Stimulated activated CD8-positive, alpha-beta memory T cell treated with anti-CD3 and anti-CD28 coated beads, Interleukin-7, amount 100 ng/mL, for 1 hour (primary cell): ENCODE measurements at places on chromosomes 3 and 15.

- DNase-seq, result no peak
Observed at GRCh38 chr15:62896380-62896866, 146.1 kb upstream of the TPM1 start.

DNA sequence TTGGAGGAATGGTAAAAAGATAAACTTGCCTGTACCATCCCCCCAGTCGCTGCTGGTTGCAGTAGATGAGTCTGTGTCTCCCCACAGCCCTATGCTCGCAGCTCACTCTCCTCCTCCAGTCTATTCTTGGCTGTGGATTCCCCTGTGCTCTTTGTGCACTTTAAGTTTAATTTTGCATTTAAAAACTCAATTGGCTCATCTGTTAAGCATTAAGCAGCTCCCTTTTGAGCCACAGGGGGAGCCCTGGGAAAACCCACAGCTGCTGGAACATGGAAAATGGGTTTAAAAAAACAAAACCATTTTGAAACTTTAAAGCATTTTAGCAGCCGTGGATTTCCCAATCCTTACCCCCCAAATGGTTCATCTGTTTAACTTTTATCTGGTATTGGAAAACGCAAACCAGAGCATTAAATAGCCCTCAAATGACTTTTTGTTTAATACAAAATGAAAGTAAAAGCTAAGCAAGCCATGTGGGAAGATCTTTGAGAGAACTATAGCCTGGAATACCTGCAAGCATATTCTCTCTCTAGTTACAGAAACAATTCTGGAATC, 536.9 kb downstream of the ZIC1 start:
- DNase-seq, result no peak

GRCh38 chr15:73048624-73049295, 3.5 kb upstream of the NEO1 start:
- DNase-seq, result no peak

- no peak for DNase-seq
Observed at GRCh38 chr3:155402656-155403055, 109.2 kb upstream of the STRIT1 start.

- DNase-seq, result no peak
Observed at GRCh38 chr15:101112336-101113113, 139.3 kb downstream of the CHSY1 start.

GRCh38 chr3:3636815-3637214, 162.4 kb upstream of the LRRN1 start:
- no peak for DNase-seq

DNA sequence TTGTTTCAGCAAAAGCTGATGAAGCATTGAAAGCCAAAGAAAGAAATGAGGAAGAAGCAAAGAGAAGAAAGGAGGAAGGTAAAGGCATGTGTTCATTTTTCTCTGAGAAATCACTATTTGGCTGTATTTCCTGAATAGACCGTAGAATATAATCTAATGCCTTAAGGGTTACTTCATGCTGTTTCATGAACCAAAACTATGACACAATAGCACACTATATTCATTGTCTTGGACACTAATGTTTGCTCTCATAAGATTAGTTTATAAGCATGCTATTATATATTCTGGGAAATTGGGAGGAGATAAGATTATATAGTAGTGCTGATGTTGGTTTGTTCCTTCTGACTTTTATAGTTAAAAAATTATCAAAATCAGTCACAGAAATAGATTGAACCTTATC, 110.1 kb upstream of the MLF1 start:
- DNase-seq, result no peak

DNA sequence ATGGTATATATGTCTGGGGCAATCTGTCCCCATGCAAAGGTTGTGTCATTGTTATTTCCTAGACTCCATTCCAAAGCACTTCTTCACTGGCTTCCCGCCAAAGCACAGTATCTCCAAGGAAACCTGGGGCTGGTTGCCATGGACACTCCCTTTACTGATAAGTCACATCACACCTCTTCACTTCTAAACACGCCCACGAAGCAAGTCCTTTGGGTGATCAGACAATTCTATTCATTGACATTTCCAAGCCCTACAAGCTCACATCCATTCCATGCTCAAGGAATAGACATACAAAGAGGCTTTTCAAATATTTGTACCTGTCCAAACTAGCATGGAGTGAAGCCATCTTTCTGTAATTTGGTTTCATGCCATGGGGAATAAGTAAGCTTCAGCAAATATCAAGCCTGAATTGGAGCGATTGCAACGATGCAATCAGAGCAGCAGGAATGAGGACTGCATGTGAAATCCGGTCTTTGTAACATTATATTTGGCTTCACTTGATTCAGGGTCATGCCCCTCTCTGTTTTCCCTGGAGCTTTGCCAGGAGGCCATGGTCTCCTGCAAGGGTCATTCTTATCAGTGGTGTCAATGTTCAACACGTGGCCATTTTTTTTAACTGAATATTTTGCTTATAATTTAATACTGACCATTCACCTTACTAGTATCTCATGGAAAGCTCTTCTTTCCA, 201.6 kb upstream of the TMC3 start:
- DNase-seq, result no peak

DNA sequence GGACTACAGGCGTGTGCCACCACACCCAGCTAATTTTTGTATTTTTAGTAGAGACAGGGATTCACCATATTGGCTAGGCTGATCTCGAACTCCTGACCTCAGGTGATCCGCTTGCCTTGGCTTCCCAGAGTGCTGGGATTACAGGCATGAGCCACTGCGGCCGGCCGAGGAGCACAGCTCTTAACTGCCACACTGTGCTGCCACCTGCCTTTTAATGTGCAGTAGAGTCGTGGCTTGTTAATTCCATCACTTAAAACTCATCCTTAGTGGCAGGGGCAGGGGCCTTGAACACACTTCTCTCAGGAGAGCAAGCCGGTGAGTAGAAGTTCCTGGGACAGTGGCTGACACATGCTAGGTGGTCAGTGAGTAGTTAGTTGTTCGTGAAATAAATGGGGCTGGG, 12.5 kb downstream of the ABCF3 start:
- no peak for DNase-seq

DNA sequence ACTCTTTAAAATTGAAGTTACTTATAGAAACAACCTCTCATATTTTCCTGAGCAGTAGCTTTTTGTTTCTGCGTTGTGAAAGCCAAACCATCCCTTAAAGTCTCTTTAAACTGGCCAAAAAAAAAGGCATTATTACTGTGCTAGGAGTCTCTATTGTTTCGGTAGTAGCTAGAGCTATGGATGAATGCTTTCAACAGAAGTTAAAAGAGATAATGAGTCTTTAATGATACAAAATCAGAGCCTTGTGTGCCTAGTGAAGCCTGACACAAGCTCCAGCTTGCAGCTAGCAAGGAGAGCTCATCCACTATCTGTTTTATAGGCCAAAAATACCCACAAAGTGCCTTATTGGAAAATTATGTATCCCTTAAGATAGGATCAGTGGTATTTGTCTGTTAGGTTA, 360.4 kb upstream of the CDIN1 start:
- DNase-seq, result no peak

DNA sequence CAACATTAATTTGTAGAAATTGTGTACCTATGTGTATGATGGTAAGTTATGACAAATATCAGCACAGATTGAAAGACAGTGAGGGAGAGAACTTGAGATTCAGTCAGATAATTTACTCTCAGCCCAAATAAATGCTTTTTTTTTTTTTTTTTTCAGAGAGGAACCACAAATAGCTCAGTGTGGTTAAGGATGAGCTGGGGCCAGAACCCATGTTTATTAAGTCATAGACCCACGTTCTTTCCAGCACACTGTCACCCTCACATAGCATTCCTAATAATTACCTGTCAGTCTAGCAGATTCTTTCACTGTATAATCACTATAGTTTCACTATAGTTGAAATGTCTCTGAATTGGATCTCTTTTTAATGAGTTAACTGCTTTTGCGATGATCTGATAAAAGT, 246.1 kb downstream of the ZIC1 start:
- DNase-seq, result no peak

GRCh38 chr15:43886558-43886957, 59.8 kb downstream of the WDR76 start:
- no peak for DNase-seq

- no peak for DNase-seq
Observed at GRCh38 chr3:64151342-64151871, 73.9 kb downstream of the PRICKLE2 start.

- DNase-seq, result no peak
Observed at GRCh38 chr3:33664195-33664594, 53.9 kb downstream of the CLASP2 start.

- DNase-seq, result no peak
Observed at GRCh38 chr15:65289261-65289854, 2.7 kb upstream of the PARP16 start.

DNA sequence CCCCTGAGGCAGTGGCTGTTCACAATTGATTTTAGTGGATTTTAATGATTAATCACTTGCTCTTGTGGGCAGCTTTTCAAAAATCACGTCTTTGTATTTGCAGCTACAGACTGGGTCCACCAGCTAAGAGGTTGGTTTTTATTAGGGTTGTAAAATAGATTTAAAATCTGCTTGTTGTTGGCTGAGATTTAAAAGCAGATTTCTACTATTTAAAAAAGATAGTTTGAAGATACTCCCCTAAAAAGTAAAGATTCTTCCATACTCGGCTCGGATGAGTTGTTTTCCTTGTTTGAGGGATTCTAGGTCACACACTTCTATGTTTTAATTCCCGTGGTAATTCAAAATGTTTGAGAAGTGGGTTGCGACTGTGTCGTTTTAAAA, 1.7 kb downstream of the KLHL24 start:
- DNase-seq, result no peak

GRCh38 chr3:141776885-141777284, 13.7 kb downstream of the GRK7 start:
- DNase-seq, result no peak

DNA sequence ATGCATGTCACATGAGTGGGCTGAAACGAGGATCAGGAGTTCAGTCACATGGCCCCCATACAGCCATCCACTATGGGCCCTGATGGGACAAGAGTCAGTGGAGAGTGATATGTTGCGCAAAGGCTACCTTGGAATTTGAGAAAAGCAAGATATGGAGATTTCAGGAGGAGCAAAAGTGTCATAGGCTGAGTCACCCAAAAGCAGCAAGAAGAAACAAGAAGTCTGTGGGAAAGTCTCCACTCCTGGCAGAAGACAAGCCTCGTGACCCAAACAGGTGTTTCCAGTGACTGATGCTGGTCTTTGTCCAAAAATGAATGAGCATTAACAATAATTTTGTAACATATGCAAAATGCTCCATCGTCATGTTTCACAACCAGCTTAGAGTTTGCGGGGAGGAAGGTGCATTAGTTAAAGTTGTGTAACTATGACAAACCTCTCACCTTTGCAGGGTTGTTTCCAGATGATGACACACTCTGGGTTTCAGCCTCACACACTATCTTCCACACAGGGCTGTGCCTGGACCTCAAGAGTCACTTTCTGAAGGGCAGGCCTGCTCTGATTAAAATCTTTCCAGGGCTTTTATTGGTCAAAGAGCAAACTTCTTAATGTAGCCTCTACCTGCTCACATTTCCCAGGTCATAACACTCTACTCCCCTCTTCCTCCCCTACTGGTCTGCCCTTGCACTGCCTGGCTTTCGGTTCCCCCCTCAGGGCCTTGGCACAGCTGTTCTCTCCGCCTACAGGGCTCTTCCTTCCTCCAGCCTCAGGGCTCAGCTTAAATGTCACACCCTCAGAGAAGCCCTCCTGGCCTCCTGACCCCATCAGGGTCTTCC, 3.9 kb upstream of the DNASE1L3 start:
- DNase-seq, result no peak

DNA sequence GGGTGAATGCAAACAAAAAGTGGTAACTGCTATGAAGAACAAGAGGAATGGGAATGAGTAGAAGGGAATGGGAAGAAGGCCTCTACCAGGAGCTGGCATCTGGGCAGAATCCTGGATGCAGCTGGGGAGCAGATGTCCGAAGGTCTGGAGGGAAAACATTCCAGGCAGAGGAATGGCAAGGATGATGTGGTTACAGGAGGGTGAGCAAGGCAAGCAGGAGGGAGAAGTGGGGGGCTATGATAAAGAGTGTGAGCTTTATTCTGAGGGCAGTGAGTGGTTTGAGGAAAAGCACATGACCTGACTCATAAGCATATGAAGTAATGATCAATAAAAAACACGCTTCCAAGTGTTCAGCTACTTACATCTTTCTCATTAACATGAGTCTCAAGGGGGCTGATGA, 17.1 kb downstream of the SKIC8 start:
- DNase-seq, result no peak

- DNase-seq, result no peak
Observed at GRCh38 chr15:41567862-41568261, 8.8 kb downstream of the TYRO3 start.

- no peak for DNase-seq
Observed at GRCh38 chr15:90624278-90624981, 92.7 kb upstream of the BLM start.

- no peak for DNase-seq
Observed at GRCh38 chr15:65873256-65873655, 4.0 kb downstream of the RAB11A start.

DNA sequence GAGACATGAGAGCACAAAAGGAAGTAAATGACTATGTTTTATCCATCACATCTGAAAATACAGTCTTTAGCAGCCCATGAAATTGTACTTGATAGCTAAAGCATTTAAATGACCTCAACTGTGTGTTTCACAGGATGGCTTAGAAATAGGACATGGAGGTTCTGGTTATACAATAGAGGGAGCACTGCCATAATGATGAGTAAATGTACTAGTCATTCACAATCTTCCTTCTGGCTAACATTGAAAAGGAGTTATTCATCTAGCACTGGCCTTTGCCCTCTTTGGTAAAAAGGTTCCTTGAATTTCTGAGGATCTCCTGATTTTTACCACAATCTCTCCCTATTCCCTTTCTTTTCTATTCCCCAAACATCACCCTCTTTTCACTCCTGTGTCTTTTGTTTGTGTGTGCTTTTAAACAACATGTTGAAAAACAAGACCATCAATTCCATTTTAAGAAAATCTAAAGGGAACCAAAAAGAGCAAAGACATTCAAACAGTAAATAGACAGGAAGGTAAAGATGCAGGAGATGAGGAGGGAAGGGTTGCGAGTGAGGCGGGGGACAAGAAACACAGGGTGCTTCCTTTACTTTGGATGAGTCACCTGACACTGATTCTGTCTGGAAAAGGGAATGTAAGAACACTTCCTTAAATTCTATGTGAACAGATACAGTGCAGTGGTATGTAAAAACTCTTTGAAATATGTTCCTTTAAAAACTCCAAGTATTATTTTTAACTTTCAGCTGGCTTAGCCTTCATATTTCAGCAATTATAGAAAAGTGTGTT, 619.0 kb downstream of the MECOM start:
- DNase-seq, result no peak

DNA sequence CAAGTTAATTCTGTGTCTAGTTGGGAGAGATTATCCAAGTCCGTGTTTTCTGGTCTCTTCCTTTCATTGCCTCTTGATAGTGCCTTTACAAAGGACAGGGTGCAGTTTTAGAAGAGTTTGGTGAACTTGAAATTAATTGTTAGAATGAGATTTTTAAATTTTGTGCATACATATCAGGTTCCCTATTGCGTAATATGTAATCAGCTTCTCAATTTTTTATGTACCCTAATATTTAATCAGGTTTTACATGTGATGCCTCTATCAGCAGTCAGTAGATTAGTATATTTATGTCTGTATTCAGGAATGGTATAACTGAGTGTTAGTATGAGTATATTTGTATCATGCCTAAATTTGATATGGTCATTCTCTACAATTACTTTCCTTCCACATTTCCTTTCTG, 4.9 kb downstream of the SEC62 start:
- DNase-seq, result no peak

- DNase-seq, result no peak
Observed at GRCh38 chr3:61172684-61173083, 78.6 kb downstream of the FHIT start.

GRCh38 chr3:148880681-148881080, 15.6 kb downstream of the CPA3 start:
- DNase-seq, result no peak

GRCh38 chr15:49103002-49103401, 52.4 kb downstream of the COPS2 start:
- DNase-seq, result no peak
